Urinary bladder (tissue), 4 donors: ENCODE measurements at places on chromosomes 13 and 19. TPM values are rescaled to one million over a fixed set of nuclear protein-coding genes. Genes with fewer than 3 reads are reported as not detected.

GRCh38 chr19:31290931-31291590 is 58.2 kb downstream of the TSHZ3 start:
- DNase-seq: no peak

DNA sequence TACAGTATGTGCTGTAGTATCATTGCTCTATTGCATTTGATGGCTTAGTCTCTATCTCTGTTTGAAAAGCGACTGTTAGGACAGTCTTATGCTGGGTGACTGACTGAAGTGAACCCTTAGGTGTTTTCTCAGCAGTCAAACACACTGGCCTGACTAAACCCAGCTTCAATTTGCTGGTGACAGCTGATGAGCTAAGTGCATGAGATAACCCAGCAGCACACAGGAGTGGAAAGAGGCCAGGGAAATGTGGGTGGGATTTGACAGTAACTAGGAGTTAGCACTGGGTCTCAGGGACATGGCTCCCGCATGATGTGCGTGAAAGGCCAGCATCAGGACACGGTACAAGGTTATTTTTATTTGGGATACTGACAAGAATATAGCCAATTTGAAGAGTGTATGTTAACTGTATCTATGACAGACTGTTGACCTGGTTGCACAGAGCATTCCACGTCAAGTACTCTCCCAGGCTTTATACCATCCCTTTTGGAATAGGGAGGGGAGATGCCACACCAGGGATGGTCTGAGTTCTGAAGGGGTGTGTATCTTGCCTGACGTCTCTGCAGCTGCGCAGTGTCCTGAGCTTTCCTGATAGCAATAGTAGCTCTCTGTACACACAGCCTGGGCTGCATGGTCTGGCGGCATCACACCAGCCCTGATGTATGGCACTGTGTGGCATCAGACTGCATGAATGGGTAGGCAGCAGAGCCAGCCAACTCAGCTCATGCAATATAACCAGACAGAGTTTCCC is 144.8 kb downstream of the FLT1 start:
- DNase-seq: no peak

DNA sequence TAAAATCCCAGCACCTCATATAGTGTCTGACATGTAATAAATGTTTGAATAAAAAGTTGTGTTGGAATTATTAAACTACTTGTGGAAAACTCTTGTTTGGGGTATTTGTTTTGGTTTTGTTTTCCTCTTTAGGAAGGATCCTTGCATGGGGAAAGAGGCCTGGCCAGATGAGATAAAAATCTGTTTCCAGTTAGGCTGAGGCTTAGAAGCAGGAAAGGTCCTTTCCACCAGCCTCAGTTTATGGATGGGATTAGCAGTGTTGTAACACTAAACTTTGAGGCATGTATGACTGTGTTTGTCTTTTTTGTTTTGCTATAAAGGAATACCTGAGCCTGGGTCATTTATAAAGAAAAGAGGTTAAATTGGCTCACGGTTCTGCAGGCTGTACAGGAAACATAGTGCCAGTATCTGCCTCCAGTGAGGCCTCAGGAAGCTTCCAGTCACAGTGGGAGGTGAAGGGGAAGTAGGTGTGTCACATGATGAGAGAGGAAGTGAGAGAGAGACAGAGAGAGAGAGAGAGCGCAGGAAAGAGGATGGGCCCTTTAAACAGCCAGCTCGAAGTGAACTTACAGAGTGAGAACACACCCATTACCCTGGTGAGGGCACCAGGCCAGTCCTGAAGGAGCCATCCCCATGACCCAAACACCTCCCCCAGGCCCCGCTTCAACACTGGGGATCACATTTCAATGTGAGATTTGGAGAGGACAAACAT is 21.6 kb downstream of the SPATA13 start:
- no peak for DNase-seq

DNA sequence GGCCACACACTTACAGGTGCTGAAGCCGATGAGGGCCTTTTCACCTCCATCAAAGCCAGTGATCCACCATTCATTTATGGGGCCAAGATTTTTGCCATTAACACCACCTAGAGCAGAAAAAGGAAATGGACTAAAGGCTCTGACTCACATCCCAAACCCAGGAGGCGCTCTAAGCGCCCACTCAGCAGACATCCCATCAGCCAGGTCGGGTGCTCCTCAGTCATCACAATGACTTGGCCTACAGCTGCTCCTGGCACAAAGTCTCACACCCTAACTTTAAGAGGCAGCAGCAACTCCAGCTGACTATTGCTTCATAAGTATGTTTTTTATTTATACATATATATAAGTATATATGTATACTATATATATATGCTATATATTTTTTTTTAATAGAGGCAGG is 36.1 kb upstream of the EIF3G start:
- no peak for DNase-seq

DNA sequence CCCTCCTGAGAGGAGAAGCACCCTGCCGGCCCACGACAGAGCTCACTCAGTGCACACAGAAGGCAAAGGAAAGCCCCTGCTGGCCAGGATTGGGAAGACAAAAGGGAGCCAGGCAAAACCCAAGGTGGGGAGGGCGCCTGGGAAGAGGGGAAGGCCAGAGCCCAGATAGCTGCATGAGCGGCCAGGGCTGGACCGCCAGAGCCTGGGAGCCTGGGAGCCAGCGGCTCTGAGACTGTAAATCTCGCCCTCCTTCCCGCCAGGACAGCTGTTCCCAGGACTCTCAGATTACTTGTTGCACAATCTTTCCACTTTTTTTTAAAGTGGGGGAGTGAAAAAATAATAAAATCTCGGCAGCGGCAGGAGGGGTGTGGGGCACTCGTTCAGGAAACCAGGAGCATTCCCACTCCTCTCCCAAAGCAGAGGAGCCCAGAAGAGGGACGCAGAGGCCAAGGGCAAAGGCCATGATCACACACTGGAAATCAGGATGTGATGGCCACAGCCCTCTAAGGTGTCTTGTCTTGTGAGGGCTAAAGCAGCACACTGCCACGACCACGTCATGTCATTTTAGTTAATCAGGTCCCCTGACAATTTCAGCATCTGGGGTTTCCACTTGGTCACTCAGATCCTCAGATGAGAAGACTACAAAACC is 19.6 kb upstream of the EPHX3 start:
- peak; percentile 74 for DNase-seq

- DNase-seq: no peak
Measured at GRCh38 chr13:31982124-31982523, 49.5 kb upstream of the FRY start.

GRCh38 chr19:55116232-55116858 is 1.1 kb downstream of the PPP1R12C start:
- DNase-seq: no peak

- peak; percentile 97 for DNase-seq
Measured at GRCh38 chr19:56507446-56508289, at the start of gene ZNF471. TSS of gene ZNF471 (plus strand) at chr19:56507855. CDS start at chr19:56511572, 3,717 bp downstream.

GRCh38 chr19:34588249-34588648 is 88.7 kb downstream of the SCGB2B2 start:
- no peak for DNase-seq

GRCh38 chr13:51004918-51005460 is 95.4 kb downstream of the RNASEH2B start:
- DNase-seq: no peak

- DNase-seq: peak; percentile 42
Measured at GRCh38 chr19:5292822-5293611, 47.6 kb downstream of the PTPRS start.

DNA sequence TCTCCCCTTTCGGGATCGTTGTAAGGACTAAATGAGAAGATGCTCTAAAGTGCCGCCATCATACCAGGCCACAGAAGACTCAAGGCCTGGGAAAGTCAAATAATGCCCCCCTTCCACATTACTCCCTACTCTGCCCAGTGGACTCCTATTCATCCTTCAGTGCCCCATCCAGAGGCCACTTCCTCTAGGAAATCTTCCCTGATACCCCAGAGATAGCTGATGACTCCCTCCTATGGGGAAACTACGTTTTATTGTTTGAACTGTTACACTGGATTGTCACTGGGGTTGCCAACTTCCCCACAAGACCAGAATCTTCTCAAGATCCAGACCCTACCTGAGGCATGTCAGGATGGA is 14.2 kb downstream of the MEIS3 start:
- no peak for DNase-seq

GRCh38 chr19:38736413-38737280 is 7.6 kb downstream of the CAPN12 start:
- no peak for DNase-seq

- DNase-seq: no peak
Measured at GRCh38 chr19:32022044-32022640, 323.3 kb upstream of the ZNF507 start.

GRCh38 chr13:42614436-42615035 is 40.6 kb downstream of the TNFSF11 start:
- no peak for DNase-seq

DNA sequence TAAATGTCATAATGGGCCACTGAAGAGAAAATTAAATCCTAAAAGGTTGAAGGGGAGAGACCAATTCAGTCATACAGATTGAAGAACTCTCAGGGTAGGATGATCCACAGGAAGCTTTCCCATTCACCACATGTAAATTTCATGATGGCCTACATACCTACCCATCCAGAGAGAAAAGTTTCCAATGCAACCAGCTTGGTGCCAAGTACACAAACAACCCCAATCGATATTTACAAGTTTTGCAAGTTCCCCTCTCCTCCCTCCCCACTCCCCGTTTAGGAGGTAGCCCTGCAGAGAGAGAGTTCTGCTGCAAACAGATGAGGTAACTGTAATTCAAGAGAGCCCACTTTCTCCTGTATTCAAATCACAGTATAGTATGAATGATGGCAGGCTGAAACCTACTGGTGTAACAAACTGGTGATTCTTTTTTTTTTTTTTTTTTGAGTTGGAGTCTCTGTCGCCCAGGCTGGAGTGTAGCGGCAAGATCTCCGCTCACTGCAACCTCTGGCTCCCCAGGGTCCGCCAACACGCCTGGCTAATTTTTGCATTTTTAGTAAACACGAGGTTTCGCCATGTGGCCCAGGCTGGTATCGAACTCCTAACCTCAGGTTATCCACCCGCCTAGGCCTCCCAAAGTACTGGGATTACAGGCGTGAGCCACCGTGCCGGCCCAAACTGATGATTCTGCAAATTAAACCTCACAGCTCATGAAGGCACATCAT is 14.4 kb downstream of the FOXO1 start:
- DNase-seq: no peak

- no peak for DNase-seq
Measured at GRCh38 chr13:105272660-105273631, 1262.5 kb downstream of the EFNB2 start.

DNA sequence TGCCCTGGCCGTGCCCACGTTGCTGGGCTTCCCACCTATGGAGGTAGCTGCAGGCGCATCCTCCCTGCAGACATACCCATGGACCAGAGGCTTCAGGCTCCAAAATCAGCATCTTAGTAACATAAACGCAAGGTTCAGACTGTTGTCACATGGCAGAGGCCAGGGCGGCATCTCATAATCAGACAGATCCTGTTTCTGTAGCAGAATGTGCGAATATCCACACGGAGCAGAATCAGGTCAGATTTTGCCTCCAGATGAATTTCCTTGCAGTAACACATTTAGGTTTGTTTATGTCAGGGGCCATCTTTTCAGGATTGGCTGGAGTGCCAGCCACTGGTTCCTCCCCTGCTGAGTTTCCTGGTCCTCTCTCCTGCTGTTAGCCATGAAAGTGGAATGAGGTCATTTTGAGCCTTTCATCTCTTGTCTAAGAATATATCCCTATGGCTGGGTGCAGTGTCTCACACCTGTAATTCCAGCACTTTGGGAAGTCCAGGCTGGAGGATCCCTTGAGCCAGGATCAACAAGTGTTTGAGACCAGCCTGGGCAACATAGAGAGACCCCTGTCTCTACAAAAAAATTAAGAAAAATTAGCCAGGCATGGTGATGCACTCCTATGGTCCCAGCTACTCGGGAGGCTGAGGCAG is 20.5 kb downstream of the SMARCA4 start:
- DNase-seq: no peak

DNA sequence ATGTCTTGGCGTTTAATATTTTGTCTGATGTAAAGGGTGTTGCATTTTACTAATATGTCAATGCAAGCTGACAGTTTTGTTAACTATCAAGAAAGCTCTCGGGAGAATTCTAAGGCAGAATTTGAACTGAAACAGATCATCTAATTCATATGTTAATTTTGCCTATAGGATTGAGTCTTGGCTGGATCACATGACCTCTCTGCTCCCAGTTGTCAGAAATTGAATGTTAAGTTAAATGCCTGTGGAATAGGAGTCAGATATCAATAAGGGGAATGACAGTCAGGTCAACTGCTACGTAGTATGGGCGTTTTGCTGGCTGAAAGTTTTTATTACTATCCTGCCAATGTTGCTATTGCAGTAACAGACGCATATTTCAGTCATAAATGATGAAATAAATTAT is 358.5 kb downstream of the MYO16 start:
- no peak for DNase-seq

DNA sequence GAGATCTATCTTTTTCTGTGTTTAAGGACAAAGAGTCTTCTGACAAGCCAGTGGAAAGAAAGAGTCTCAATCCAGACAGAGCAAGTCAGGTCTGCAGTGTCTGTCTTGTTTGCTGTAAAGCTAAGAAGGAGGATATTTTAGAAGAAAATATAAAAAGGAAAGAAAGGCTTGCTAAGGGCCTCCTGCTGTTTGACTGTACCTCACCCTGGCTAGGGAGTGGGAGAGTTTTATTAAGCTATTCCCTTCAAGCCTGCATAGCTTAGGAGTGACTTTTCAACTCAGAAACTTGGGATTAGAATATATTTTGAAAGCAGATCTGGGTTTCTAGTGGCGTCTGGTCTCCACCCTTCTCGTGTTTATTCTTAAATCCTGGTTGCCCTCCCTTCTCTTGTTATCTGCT is 460.0 kb downstream of the COG6 start:
- no peak for DNase-seq

- DNase-seq: peak; percentile 60
Measured at GRCh38 chr19:14405758-14406644, 13.1 kb downstream of the DDX39A start.

Gene ZNF844
- total RNA-seq: 24.7 TPM

Gene PLPPR3
- total RNA-seq: 2.1 TPM

Gene LRRC8E
- 1.3 TPM for total RNA-seq

Gene PLVAP
- total RNA-seq: 23.6 TPM

Gene SRRM5
- not detected for total RNA-seq

Gene ICAM4
- total RNA-seq: 2.6 TPM

Gene CEACAM3
- total RNA-seq: not detected

Gene ZNF112
- 18.7 TPM for total RNA-seq
